Amniotic stem cell (primary cell): ENCODE measurements at places on chromosomes 3 and 15.

GRCh38 chr3:167032267-167032876 is 347.7 kb downstream of the ZBBX start:
- no peak for DNase-seq

DNA sequence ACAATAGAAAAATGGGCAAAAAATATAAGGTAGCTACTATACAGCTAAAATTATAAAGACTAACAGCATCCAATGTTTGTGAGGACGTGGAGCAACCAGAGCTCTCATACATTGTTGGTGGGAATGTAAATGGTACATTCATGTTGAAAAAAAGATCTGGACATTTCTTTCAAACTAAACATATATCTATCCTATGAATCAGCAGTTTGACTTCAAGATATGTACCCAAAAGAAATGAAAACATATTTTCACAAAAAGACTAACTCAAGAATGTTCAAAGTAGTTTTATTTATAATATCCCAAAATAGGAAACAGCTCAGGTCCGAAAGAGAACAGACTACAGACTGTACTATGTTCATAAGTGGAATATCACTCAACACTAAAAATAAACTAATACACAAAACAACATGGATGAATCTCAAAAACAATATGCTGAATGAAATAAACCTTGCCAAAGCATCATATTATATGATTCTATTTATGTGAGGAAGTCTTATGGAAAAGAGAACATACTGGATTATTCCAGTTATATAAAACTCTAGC is 8.8 kb upstream of the TTBK2 start:
- no peak for DNase-seq

DNA sequence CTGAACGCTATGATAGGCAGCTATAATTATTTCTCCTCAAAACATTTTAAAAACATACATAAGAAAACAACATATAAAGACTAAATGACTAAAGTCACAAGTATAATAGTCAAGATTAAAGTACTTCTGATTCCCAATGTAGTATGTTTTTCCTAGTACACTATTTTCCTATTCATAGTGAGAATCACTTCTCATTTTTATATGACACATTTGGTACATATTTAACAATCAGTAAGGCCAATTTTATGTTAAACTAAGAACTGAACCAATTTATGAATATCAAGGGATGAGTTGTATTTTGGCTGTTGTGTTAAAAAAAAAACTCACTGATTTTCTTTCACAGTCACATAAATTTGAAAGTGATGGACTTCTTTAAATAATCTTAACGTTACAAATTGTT is 79.7 kb downstream of the DENND4A start:
- DNase-seq, result no peak

- DNase-seq, result no peak
Observed at GRCh38 chr3:171591070-171591469, 130.9 kb upstream of the TNIK start.

- DNase-seq, result no peak
Observed at GRCh38 chr3:68288085-68288484, 633.7 kb upstream of the SUCLG2 start.

GRCh38 chr3:196792771-196793170 is 53.1 kb downstream of the PAK2 start:
- DNase-seq, result no peak

DNA sequence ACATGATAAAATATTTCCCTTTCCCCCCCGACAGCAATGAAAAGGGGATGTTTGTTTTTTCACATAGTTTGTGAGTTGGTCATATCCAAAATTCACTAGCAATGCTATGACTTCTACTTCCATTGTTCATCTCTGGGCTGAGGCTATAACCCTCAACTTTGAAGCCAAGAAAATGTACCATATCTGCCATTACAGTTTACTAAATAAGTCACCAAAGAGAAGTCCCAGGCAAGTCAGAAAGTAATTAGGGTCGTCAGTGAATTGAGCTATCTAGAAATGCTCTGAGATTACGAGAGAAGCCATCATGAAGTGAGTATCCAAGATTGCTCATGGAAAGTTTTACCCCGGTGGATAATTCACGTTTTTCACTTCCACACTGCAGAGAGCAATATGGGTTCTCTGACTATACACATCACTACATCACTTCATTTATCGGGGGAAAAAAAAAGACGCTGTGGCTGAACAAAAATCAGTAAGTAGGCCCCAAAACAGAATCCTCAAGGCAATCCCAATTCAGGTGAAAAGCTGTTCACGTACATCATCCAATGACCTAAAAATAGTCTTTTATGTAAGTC is 1.4 kb downstream of the PEAK1 start:
- DNase-seq, result no peak

GRCh38 chr15:69392352-69392751 is 21.8 kb upstream of the KIF23 start:
- DNase-seq, result no peak

- no peak for DNase-seq
Observed at GRCh38 chr15:34904527-34904926, 65.0 kb downstream of the AQR start.

GRCh38 chr3:159166899-159167586 is 365.2 kb downstream of the MFSD1 start:
- no peak for DNase-seq

GRCh38 chr15:73265536-73266153 is 103.1 kb downstream of the HCN4 start:
- DNase-seq, result no peak

- no peak for DNase-seq
Observed at GRCh38 chr15:40091861-40092255, 16.8 kb downstream of the BMF start.

GRCh38 chr15:87669846-87670245 is 586.7 kb downstream of the NTRK3 start:
- DNase-seq, result no peak

DNA sequence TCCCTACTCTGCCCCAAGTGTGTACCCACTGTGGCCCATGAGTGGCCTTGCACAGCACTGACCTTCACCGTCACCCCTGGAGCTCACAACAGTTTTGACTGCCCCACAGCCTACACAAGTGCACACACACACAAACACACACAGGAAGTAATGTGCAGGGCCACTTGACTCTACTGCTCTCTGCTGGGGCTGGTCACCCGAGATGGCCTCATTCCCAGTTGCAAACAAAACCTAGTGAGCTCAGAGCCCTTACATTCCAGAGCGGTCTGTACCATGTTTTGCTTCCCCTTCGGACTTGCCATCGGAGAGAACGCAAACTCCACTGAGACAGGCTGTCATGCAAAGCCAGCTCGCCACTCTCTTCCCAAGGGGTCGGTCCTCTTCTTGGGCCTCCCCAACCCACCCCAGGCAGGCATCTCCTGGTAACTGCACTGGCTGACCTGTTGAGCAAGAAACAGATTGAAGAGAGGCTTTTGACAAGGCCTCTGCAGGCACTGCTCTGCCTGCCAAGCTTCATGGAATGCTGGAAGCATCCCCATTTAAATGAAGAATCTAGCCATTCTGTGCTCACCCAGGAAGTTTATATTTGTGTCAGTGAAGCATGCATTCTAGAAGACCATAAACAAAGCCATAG is 232.0 kb upstream of the IGF1R start:
- DNase-seq, result no peak

DNA sequence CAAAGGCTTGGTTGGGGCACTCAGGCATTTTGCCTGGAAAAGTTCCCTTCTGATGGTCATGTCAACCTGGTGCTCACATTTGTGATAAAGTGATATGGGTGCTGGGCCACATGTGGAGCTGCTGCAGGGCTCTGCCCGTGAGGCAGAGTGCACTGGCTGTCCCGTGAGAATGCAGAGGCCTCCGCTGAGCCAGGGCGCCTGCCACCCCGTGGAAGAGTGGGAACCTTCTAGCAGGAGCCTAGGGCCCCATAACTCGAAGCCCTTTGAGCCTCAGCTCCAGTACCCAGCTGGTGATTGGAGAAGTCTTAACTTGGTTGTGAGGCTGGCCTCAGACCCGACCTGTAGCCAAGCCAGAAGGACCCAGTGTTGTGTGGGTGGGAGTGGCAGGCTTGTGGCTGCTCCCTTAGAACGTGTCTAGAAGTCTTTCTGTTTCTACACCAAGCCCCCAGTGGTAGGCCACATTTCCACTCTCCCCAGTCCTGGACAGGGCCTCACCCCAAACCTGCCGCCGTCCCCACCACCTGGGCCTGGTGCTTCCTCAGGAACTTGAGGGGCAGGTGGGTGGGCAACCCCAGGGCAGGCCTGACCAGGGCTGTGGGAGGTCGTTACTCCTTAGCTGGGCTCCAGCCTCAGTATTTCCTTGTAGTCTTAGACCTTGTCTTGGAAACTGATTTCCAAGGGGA is 19.7 kb downstream of the SEC61A1 start:
- DNase-seq, result no peak

DNA sequence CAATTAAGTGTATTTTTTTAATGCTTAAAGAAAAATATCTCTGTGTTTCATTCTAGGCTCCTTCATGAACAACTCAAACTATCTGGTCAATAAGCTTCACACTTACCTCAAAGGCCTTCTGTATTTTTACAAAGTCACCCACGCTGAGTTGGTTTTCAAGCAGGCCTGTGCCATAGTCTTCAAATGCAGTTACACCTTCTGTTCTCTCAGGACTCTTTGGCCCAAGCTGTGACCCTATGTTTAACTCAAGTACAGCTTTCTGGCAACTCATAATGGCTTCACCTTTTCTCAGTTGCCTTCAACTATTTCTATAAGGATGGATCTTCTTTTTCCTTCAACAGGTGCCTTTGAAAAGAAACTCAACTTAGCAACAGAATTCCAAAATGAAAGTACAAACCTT is 587 bp downstream of the WDR49 start:
- no peak for DNase-seq

DNA sequence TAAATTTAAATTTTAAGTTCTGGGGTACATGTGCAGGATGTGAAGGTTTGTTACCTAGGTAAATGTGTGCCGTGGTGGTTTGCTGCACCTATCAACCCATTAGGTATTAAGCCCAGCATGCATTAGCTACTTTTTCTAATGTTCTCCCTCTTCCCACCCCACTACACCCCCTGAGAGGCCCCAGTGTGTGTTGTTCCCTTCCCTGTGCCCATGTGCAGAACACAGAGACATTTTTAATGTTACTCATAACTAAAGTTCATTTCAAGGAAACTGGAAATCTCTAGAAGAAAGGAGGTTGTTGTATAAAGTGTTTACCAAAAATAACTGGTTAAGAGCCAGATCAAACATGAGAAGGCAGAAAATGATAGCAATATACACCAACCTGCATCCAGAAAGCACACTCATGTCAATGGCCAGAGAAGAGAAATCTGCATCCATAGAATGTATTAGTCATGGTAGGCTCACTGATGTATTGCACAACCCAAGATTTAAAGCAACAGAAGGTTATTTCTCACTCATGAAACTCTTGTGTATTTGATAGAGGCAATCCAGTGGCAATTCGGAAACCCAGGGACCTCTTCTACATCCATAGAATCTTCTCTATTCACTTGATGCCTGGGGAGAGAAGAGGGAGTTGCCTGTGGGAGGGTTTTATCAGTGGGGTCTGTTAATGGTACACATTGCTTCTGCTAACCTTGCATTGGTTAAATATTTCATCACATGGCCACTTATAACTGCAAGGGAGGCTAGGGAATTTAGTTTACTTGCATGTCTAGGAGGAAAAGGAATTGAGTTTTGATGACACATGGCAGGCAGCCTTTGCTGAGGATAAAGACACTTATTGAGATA is 321.9 kb upstream of the RASGRP1 start:
- no peak for DNase-seq

DNA sequence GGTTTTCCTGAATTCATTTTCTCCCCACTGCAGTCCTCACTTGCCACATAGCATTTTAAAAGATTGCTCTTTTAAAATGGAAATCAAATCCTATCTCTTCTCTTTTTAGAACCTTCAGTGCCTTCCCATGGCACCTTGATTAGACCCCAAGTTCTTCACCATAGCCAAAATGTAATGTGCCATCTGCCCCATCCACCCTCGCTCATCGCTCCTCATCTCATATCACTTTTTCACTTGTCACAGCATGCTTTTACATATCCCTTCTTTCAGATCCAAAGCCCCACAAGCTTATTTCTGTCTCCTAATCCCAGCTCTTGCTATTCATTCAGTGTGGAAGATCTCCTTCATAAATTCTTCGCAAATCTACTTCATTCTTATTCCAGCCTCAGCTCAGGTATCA is 161.7 kb downstream of the CD47 start:
- DNase-seq, result no peak

GRCh38 chr15:31453558-31454318 is 127.1 kb downstream of the KLF13 start:
- no peak for DNase-seq

DNA sequence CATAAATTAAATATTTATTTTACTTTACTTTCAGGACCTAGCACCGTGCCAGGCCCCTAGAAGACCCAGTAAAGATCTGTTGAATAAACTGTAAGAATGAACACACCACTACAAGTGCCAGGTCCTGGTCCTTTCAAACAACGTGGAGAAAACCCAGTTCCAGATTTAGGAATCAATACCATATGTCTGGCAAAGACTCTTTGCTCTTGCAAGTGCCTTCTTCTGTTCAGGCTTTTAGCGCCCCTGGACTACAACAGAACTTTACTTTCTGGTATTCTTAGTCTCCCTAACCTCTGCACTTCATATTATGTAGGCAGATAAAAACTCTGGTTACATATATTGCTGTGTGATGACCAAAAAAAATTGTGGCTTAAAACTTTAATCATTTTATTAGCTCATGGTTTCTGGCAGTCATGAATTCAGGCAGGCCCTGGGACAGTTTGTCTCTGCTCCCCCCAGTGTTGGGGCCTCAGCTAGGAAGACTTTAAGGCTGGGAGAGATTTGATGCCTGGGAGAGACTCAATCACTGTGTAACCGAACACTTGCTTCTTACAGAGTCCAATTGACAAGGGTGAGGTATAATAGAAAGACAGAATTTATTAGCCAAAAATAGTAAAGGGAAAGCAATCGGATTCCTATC is 2.9 kb upstream of the PSMA4 start:
- no peak for DNase-seq

DNA sequence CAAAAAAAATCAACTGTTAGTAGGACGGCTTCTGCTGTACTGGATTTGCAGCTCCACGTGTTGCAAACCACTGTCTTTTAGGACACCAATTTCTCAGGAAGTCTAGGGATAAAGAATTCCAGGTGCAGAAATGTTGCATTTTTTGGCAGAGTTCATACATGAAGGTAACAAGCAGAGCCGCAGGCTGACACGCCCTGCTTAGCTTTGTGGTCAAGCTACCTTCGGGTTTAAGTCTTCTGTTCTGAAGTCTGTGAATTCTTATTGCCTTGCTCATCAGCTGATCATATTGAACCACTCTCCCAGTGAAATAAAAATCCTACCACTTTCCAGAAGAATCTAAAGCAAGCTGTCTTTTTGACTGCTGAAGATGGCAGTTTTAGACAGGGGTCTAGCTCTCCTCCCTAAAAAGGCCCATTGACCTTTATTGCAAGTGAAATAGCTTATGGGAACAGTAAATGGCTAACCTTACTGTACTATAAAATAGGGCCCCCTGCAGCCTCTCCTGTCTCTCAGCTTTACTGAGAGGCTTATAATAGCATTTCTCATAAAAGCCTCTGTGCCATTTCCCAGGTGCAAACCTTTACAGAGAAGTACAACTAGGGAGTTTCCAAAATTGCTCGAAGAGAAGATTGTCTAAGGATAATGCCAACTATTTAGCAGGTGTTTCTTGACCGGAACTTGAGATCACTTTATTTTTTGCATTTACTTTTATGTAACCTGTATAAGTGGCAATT is 262.2 kb upstream of the IL12A start:
- DNase-seq, result no peak
